ENCODE measurements at places on chromosomes 5 and 9.

DNA sequence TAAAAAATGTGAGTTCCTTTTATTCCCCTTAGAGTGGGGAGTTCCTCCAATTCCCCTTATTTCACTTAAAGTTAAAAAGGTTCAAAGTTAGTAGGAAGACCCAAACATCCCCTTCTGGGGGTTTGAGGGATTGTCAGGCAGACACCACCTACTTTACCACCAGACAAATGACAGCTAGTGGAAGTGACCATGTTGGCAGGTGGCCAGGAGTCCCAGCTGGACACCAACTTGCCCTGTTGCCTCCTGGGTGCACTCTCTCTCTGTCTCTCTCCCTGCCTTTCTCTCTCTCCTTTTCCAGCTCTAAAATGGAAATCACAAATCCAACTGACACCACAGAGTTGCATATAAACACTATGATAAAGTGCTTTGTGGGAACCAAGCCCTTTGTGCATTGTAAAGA lies 307.7 kb upstream of the TLE4 start:
- DNase-seq, result no peak

DNA sequence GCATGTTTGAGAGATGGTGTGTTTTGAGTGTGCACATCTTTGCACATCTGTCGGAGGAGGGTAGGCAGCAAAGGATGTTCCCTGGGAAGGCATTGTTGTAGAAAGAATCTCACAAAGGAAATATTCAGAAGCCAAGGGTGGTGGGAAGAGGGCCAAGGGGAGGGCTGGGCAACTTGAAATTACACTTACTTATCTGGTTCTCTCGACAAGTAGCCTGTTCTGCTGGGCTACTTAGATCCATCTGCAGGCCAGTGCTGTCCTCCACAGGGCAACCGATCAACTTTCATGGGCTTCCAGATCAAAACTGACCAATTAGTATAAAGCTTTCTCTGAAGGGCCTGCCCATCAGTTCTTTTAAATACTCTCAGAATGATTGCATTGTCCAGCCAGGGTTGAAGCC lies 495.2 kb downstream of the GADD45G start:
- DNase-seq, result no peak

- DNase-seq, result no peak
Measured at GRCh38 chr9:16293610-16294009, 576.9 kb downstream of the BNC2 start.

DNA sequence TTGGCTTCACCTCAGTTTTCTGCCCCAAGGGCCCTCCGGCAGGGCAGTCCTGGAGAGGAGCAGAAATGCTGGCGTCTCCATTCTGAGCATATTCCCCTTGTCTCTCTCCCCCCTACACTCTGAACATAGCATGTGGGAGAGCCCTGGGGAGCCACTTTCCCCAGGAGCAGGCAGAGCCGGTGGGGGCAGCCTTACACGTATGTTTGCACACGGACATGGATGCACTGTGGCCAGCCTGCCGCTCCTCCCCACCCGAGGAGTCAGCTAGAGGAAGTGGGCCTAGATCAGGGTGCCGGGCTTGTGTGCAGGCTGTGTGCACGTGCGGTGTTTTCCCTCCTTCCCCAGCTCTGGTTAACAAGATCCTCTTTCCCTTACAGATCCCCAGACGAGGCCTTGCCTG lies 25.4 kb upstream of the POMT1 start:
- no peak for DNase-seq

DNA sequence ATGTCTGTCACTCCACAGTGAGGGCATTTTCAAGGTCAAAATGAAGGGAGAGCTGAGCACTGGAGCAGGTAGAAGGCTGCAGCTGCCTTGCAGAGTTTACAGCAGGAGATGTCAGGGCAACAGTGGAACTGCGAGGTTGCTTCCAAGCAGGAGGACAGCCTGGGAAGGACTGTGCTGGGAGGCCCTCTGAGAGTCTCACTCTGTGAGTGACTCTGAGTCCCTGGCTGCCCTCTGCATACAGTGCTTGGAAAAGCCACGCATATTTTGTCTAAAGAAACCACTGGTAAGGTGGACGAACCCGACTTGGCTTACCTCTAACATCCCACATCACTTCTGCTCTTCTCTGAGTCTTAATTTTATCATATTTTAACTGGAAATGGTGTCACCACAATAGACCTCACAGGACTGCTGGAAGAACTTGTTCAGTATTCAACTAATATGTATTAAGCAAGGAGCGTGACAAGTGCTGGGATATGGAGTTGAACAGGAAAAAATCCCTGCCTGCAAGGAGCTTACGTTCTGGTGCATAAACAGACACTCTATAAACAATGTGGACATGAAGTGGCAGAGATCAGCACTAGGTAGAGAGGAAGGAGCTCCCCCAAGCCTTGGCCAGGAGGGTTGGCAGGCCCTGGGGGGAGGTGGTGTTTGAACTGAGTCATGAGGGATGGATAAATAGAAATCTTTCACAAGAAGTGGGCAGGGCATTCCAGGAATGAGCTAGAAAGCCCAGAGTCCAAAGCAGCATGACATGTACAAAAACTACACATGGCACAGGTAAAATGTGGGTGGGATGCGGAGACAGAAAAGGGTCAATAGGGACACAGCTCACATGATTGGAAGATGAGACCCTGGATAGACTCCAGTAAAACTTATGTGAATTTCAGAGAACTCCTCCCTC lies 64.0 kb upstream of the FOXE1 start:
- DNase-seq, result no peak

DNA sequence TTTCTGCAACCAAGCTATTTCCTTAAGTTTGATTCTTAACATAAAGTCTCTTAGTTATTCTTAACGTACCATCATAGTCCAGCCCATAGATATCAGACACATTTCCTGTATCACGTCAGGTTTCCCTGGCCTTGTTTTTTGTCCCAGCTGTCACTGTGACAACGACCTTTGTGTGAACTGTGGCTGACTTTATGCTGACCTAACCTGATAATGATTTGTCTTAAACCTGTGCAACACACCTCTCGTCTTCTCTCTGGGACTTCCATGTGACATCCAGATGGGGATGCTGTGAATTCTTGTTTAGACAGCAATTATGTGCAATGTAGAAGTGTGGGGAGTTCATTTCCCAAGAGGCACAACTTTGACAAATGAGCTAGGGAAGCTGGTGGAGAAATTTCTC lies 662.8 kb downstream of the PTPRD start:
- DNase-seq, result no peak
